ENCODE measurements at places on chromosomes 3 and 15.
A peak's percentile ranks its signal among the peaks of the same experiment; 100 is the strongest.

DNA sequence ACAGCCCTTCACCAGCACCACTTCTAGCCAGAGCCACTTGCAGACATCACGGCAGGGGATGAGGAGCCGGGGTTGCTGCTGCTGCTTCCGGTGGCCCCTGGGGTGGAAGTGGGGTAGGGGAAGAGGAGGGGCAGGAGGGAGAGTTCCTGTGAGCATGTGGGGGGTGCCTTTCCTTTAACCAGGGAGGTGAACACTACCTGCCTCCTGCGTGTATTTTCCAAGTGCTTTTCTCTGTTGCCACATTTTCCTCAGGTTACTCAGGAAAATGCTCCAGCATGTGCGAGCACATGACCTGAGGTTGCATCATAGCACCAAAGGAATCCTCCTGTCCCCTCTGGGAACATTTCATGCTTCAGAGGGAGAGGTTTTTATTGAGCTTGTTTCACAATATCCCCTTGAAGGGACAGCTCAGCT, 12.2 kb upstream of the SACM1L start:
- DNase-seq = peak; percentile 39

- DNase-seq = no peak
These were observed 36.5 kb downstream of the ATOSA start for GRCh38 chr15:52642386-52643361.

GRCh38 chr3:51622868-51623267, 48.2 kb upstream of the TEX264 start:
- DNase-seq = no peak

GRCh38 chr3:120636795-120637401, 40.8 kb downstream of the NDUFB4 start:
- no peak for DNase-seq

GRCh38 chr3:50612970-50613846, 1.6 kb upstream of the CISH start:
- no peak for DNase-seq

- no peak for DNase-seq
These were observed 280.4 kb downstream of the ULK4 start for GRCh38 chr3:41681479-41681878.

DNA sequence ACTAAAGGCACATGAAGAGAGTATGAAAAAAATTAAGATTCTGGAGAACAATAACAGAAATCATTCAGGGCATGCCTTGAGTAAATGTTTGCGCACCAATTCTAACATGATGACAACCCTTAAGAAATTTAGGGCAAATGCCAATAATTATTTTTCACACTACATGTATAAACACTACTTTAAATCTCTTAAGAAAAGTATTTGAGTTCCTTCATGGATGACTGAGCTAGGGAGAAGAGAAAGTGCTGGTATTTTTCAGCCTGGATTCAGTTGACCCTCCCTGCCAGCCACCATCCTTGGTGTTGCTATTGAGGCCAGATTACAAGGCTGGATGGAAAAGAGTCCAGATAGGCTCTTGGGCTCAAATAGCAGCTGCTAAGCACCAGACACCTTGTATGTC, 8.0 kb upstream of the EID1 start:
- DNase-seq = no peak

- no peak for DNase-seq
These were observed 24.1 kb upstream of the MRPL3 start for GRCh38 chr3:131526801-131527347.
